ENCODE measurements at places on chromosomes 7 and 10. TPM values are rescaled to one million over a fixed set of nuclear protein-coding genes. Genes with fewer than 3 reads are reported as not detected.

GRCh38 chr7:131250331-131250730 is 77.3 kb upstream of the MKLN1 start:
- H3K4me1 ChIP-seq = no peaks in the 10 kb centered on the region
- no peaks in the 10 kb centered on the region for H3K27me3 ChIP-seq
- H3K36me3 ChIP-seq = 0 out of 2 replicates have a peak, but pooled peaks cover 2% of the 10 kb centered on the region
- H3K27ac ChIP-seq = no peak overlapping the region
- DNase-seq = no peak
- no peak overlapping the region for H3K4me3 ChIP-seq

Gene GPNMB
- total RNA-seq = not detected

DNA sequence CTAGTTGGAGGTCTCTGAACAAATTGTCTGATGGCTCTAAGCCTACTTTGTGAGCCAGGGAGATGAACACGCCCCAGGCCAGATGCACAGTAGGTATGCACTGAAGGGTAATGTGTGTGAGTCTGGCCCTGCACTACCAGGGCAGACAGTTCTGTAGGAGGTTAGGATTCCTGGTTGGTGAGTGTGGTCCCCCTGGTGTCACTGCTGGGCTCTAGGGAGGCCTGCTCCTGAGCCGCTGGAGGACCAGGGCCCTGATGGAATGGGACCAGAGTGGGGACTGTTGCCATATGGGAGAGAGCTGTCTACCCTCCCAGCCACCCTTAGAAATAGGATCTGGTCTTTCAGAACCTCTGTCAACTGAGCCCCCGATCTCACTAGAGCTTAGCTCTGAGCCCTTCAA is 42.0 kb downstream of the CDH23 start:
- no peak overlapping the region for H3K4me3 ChIP-seq
- no peak overlapping the region for H3K27ac ChIP-seq
- H3K4me1 ChIP-seq = no peaks in the 10 kb centered on the region
- no peak for DNase-seq

DNA sequence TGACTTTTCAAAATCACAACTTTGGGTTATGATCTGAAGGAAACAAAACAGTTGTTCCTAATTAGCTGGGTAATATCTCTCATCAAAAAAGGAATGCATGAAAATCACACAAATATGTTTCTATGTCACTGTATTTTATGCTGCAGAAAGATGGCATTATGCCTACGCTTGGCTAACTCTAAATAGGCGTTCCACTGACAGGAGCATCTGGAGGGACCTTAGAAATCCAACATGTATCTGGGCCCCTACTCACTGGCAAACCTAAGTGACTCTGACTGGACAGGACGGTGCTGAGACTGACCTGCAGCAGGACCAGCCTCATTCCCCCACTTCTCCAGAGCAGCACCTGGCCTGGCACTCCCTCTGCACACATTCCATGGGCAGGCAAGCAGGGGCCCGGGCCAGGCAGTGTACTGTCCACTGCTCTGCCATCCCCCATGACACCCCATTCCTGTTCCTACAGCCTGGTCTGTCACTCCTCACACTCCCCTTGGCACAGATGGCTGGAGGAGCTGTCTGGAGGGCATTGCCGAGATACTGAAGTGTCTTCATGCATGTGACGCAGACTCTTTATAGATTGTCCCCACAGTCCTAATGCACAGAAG is 2.6 kb upstream of the MYL7 start:
- no peak overlapping the region for H3K27ac ChIP-seq
- no peaks in the 10 kb centered on the region for H3K27me3 ChIP-seq
- no peak overlapping the region for H3K4me3 ChIP-seq
- no peaks in the 10 kb centered on the region for H3K36me3 ChIP-seq
- no peak for DNase-seq
- H3K4me1 ChIP-seq = no peaks in the 10 kb centered on the region

- H3K27me3 ChIP-seq = no peaks in the 10 kb centered on the region
- H3K27ac ChIP-seq = no peak overlapping the region
- H3K4me3 ChIP-seq = no peak overlapping the region
- H3K4me1 ChIP-seq = peaks cover 11% of the 10 kb centered on the region
- no peak for DNase-seq
Measured at GRCh38 chr10:103543617-103544525, 50.4 kb downstream of the NEURL1 start.

GRCh38 chr7:154855366-154855765 is 147.6 kb downstream of the PAXIP1 start:
- H3K27ac ChIP-seq = no peak overlapping the region
- no peak overlapping the region for H3K4me3 ChIP-seq
- no peaks in the 10 kb centered on the region for H3K4me1 ChIP-seq

Gene ITGA8
- not detected for total RNA-seq

Gene HMX3
- not detected for total RNA-seq

GRCh38 chr7:115329006-115329405 is 407.1 kb downstream of the MDFIC start:
- H3K36me3 ChIP-seq = no peaks in the 10 kb centered on the region
- H3K4me1 ChIP-seq = no peaks in the 10 kb centered on the region
- H3K4me3 ChIP-seq = no peak overlapping the region
- no peak for DNase-seq

Gene ARHGAP21
- total RNA-seq = 52.6 TPM

Gene SFRP4
- not detected for total RNA-seq

DNA sequence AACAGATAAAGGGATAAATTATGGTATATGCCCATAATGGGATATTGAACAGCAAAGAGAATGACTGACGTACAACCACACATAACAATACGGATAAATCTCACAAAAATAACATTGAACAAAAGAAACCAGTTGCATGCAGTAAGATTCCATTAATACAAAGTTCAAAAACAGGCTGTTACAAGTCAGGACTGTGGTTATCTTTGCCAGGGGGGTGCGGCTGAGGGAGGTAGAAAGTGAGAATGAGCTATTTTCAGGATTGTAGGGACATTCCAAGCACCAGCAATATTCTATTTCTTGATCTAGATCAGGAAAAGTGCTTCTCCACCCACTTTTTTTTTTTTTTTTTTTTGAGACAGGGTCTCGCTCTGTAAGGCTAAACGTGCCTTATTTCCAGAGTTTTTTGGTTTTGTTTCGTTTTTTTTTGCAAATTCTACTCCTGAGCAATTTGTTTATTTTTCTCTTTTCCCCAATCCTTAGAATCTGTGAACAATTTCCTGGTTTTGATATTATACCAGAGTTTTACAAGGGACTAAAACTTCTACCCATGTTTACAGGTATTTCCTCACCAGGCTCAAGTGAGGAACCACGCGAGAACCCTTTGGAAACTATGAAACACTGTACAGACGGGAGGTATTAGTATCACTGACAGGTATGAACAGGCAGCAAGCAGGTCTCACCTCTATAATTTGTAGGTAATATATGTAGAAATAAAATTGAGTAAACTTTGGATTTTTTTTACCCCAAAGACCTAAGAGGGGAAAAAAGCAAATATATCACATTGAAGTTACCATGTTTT is 9.9 kb downstream of the SMURF1 start:
- DNase-seq = no peak
- no peak overlapping the region for H3K4me3 ChIP-seq
- H3K27me3 ChIP-seq = no peaks in the 10 kb centered on the region
- peaks cover 37% of the 10 kb centered on the region for H3K4me1 ChIP-seq

DNA sequence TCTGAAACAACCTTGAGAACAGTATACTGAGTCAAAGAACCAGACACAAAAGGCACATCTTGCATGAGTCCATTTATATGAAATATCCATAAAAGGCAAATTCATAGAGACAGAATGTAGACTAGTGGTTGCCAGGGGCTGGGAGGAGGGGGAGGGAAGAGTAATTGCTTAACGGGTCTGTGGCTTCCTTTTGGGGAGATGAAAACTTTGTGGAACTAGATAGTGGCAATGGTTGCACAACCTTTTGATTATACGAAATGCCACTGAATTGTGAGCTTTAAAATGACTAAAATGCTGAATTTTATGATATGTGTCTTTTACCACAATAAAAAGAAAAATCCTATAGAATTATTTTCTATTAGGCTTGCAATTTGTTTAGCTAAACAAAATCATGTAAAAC is 16.8 kb downstream of the ADRB1 start:
- DNase-seq = no peak
- no peaks in the 10 kb centered on the region for H3K36me3 ChIP-seq
- no peak overlapping the region for H3K27ac ChIP-seq
- H3K27me3 ChIP-seq = no peaks in the 10 kb centered on the region
- H3K4me1 ChIP-seq = no peaks in the 10 kb centered on the region

- H3K27ac ChIP-seq = no peak overlapping the region
- DNase-seq = peak; percentile 60
- H3K36me3 ChIP-seq = no peaks in the 10 kb centered on the region
Measured at GRCh38 chr7:143172354-143172753, 10.9 kb upstream of the TAS2R39 start.

- no peak overlapping the region for H3K27ac ChIP-seq
- no peak overlapping the region for H3K4me3 ChIP-seq
- no peaks in the 10 kb centered on the region for H3K36me3 ChIP-seq
Measured at GRCh38 chr7:49848211-49848841, 74.9 kb downstream of the VWC2 start.

Gene CYP3A5
- total RNA-seq = not detected

- no peaks in the 10 kb centered on the region for H3K27me3 ChIP-seq
- H3K4me3 ChIP-seq = no peak overlapping the region
Measured at GRCh38 chr7:157496416-157497275, 159.8 kb downstream of the DNAJB6 start.

GRCh38 chr10:43027331-43027955 is 49.4 kb upstream of the RET start:
- H3K36me3 ChIP-seq = no peaks in the 10 kb centered on the region
- H3K27me3 ChIP-seq = 0 out of 2 replicates have a peak, but pooled peaks cover 3% of the 10 kb centered on the region
- H3K4me3 ChIP-seq = no peak overlapping the region
- DNase-seq = no peak
- H3K27ac ChIP-seq = no peak overlapping the region

DNA sequence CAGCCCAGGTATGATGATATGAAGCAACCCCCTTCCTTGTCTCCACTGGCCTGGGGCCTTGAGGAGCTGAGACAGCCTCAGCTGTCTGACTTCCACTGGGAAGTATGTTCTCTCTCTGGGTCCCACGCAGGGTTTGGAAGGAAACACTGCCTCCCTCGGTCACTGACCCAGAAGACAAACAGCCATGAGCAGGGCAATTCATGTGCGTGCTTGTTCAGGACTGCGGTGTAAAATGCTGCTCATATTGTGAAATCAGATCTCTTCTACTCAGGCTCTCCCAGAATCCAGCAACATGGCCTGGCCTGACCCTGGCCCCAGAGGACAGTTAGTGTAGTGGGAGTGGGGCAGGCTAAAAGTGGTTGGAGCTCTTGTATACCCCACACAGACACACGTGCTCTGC is 2.8 kb downstream of the CLCN1 start:
- no peak overlapping the region for H3K27ac ChIP-seq
- DNase-seq = no peak
- H3K4me1 ChIP-seq = peaks cover 9% of the 10 kb centered on the region
- H3K4me3 ChIP-seq = no peak overlapping the region

Gene JCAD
- 7.8 TPM for total RNA-seq

Gene STX1A
- 163 TPM for total RNA-seq

DNA sequence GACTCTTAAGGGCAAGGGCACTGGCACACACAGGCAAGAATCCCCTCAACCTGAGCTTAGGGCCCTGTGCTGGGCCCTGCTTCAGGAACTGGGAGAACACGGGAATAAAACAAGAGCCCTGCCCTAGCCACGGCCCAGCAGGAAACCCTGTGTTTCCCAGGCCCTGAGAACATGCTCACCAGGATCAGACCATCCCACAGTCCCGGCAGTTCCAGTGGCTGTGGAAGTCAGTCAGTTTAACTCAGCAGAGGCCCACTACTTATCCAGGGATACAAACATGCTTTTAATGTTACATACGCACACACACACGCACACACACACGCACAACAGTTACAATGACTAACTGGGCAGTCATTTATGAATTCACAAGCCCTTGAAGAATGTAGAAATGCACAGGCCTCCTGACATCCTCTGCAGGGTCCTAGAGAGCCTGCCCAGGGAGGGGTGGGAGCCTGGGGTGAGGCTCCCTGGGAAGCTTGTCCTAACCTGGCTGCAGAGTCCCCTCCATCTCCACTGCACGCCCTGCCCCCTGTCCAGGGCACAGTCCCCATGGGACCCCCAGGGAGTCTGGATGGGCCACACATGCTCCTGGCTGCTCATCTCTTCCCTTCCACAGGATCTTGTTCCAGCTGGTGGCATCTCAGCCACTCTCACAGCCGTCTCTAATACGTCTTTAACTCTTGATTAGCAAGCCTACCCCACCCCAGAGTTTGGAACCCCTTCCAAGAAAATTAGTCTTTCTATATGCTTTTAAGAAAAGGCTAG is 97.6 kb downstream of the TCERG1L start:
- no peaks in the 10 kb centered on the region for H3K4me1 ChIP-seq
- no peak overlapping the region for H3K27ac ChIP-seq
- H3K27me3 ChIP-seq = no peaks in the 10 kb centered on the region

DNA sequence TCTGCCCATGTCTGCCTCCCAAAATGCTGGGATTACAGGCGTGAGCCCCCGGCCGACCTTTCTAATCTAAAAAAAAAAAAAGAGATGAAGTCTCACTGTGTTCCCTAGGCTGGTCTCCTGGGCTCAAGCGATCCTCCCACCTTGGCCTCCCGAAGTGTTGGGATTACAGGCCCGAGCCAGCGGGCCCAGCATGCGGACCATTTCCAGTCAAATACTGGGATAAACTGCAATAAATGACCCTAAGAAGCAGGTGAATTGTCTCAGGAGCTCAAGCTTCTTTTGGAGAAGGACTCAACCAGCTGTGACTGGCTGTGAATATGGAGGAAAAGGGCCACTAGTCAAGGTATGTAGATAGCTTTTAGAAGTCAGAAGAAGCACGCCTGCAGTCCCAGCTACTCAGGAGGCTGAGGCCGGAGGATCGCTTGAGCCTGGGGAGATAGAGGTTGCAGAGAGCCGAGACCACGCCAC is 550 bp upstream of the CREM start:
- H3K27me3 ChIP-seq = no peaks in the 10 kb centered on the region
- peak overlapping the region; percentile 27 for H3K27ac ChIP-seq
- peak overlapping the region; percentile 74 for H3K4me3 ChIP-seq
- no peaks in the 10 kb centered on the region for H3K36me3 ChIP-seq
- no peak for DNase-seq

GRCh38 chr7:102833343-102833742 is 79.5 kb upstream of the LRRC17 start:
- H3K36me3 ChIP-seq = no peaks in the 10 kb centered on the region
- no peak overlapping the region for H3K4me3 ChIP-seq
- DNase-seq = no peak
- H3K27me3 ChIP-seq = no peaks in the 10 kb centered on the region

Gene TDRD1
- total RNA-seq = not detected

DNA sequence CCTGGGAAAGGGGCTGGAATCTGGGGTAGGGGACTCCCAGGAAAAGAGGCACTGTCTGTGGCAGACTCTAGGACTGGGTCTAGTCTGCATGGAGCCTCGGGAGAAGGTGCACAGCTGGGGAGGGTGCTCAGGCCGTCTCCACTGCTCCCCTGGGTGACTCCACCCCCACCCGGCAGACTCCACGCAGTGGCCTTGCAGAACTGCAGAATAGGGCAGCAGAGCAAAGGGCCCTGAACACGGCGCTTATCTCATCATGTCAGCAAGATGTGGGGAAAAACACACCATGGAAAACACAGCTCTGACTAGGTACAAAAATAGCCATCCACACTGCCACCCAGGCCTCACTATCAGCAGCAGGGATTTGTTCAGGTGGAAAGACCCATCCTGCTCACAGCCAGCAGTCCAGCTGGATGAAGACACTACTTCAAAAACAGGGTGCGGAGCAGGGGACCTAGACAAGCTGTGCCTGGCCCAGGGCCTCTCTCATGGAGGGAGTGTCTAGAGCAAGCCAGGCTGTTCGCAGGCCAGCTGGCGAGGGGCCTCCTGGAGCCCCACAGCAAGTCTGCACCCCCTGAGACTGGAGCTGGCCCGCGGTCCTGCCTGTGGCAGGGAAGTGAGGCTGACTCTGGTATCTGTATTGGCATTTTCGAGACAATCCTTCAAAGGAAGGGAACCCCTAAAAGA is 11.7 kb downstream of the MAT1A start:
- H3K27ac ChIP-seq = no peak overlapping the region
- H3K36me3 ChIP-seq = no peaks in the 10 kb centered on the region
- no peak overlapping the region for H3K4me3 ChIP-seq
- no peaks in the 10 kb centered on the region for H3K27me3 ChIP-seq
- DNase-seq = no peak
